MM.1S (cell line): ENCODE measurements at places on chromosomes 11 and 22.

DNA sequence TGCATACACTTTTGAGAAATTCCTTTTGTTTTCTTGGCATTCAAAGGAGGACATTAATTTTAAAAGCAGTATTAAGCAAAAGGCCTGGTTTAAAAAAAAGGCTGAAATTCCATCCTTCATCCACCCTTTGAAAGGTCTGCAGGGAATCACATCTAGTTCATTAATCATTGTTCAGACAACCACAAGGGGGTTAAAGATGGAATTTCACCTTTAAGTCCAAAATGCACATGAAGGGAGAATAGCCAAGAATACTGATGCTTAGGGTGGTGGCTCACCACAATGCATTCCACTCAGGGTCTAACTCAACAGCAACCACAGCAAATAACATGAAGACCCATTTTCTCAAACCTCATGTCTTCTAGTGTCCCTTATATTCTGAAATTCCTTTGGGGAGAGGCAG lies 256.9 kb downstream of the CADM1 start:
- H3K27me3 ChIP-seq, result no peaks in the 10 kb centered on the region
- no peak overlapping the region for H3K4me3 ChIP-seq
- no peaks in the 10 kb centered on the region for H3K4me1 ChIP-seq

DNA sequence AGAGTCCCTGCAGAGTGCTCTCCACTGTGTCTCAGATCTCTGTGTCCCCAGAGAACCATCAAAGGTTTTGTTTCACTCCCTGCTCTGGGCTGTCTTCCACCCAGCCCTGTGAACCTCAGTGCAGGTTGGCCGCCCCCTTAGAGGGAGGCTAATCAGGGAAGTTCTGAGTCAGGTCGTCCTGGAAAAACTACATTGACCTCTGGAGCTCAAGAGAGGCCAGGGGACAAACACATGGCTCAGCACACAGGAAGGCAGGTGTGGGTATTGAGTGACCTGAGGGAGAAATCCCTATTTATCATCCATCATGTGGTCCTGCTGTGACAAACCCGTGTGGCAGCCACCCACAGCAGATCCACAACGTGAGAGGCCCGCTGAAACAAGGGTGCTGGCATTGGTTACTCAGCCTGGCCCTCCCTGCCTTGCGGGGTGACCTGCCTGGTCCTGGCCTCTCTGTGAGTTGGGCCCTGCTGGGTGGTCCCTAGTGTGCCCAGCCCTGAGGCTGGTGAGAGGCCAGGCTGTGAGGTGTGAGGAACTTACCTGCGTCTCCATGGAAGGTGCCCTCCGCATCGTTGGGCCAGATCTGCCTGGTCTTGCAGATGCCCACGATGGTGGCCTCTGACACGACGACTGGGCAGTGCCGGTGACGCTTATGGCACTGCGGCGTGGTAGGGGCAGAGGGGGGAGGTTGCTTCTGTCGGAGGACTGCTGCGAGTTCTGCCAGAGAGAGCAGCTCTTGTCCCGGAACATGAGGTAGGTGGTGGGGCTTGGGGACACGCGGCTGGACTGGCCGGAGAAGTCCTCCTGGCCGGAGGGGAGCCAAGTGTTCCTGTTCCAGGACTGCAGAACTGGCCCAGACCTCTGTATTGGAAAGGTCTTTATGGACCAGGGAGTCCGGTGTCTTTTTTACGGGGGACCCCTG lies 669 bp upstream of the BCR start:
- H3K4me1 ChIP-seq, result peaks cover 52% of the 10 kb centered on the region
- H3K36me3 ChIP-seq, result peaks cover under 1% of the 10 kb centered on the region; the same call in 1 of the 2 replicates
- H3K27me3 ChIP-seq, result no peaks in the 10 kb centered on the region
- H3K4me3 ChIP-seq, result peak overlapping the region; percentile 66
- DNase-seq, result peak; percentile 41

- H3K36me3 ChIP-seq, result peaks cover 5% of the 10 kb centered on the region; the same call in 1 of the 2 replicates
- no peak for DNase-seq
- no peaks in the 10 kb centered on the region for H3K4me1 ChIP-seq
- H3K27ac ChIP-seq, result no peak overlapping the region
- no peak overlapping the region for H3K4me3 ChIP-seq
Measured at GRCh38 chr11:72840780-72841179, 26.6 kb downstream of the ATG16L2 start.

- peaks cover 35% of the 10 kb centered on the region for H3K4me1 ChIP-seq
- no peak for DNase-seq
- H3K27ac ChIP-seq, result no peak overlapping the region
- no peaks in the 10 kb centered on the region for H3K36me3 ChIP-seq
Measured at GRCh38 chr11:33651555-33651954, 49.1 kb downstream of the C11orf91 start.

DNA sequence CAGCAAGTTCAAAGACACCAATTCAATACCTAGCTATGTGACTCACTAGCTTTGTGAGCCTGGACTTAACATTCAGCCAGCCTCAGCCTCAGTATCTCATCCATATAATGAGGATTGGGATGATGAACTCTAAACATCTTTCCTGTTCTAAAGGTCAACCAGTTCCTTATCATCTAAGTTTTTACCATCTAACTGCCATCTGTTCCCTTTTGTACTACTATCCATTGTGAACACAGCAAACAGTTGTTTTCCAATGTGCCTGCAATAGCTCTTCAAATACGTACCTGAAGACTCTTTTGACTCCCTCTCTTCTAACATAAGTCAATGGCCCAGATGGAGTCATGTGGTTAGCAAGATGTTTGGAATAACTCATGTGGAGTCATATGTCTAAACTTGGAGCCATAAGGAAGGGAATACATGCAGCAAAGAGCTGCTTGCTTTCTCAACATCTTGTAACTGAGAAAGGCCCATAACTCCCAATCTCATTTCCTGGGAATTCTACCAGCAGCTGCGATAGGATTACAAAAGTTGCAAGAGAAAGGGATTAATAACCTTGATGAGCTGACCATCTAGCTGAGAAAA lies 19.4 kb downstream of the SYTL2 start:
- no peaks in the 10 kb centered on the region for H3K4me1 ChIP-seq
- no peaks in the 10 kb centered on the region for H3K27me3 ChIP-seq
- H3K36me3 ChIP-seq, result no peaks in the 10 kb centered on the region

GRCh38 chr11:34521265-34521664 lies 7.7 kb upstream of the ELF5 start:
- H3K4me3 ChIP-seq, result no peak overlapping the region
- H3K27ac ChIP-seq, result no peak overlapping the region
- no peak for DNase-seq

DNA sequence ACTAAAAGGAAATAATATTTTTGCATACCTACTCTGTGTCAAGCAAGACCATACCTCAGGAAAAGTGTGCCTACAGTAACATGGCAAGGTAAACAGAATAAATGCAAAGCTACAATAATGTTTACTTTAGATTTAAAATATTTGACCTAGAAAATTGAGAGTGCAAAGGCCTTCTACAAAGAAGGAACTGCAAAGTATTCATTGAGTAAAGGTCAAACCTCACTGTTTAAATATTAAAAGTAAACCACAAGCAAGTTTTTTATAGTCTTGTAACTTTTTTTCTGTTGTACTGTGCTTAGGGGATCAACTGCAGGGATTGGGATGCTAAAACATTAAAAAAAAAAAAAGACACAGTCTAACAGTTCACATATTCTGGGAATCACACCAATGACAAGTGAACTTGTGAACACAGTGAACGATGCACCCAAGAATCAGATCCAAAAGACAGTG lies 48.8 kb downstream of the CWF19L2 start:
- DNase-seq, result no peak
- H3K4me1 ChIP-seq, result peaks cover 11% of the 10 kb centered on the region
- no peaks in the 10 kb centered on the region for H3K27me3 ChIP-seq
- H3K36me3 ChIP-seq, result no peaks in the 10 kb centered on the region
- no peak overlapping the region for H3K4me3 ChIP-seq
- no peak overlapping the region for H3K27ac ChIP-seq

DNA sequence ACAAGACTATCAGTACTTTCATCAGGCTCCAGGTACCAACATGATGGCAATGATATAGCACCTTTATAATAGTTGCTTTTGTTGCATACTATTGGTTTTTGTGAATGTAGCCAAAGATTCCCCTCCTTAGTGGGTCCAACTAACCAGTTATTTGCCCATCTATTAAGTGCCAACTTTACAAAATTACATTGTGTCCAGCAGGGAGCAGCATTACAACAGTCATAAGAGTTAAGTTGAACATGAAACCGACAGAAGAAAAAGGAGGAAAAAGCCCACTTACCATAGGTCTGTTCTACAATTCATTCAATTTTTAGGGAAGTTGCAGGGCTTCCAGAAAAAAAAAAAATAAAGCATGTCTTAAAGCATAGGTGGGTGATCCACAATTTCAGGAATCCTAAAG lies 21.6 kb downstream of the IMMP1L start:
- no peak overlapping the region for H3K27ac ChIP-seq
- H3K4me3 ChIP-seq, result no peak overlapping the region
- no peaks in the 10 kb centered on the region for H3K4me1 ChIP-seq

GRCh38 chr11:32081901-32082300 lies 9.0 kb upstream of the RCN1 start:
- peaks cover 4% of the 10 kb centered on the region; the same call in 1 of the 2 replicates for H3K4me1 ChIP-seq
- no peak for DNase-seq
- no peaks in the 10 kb centered on the region for H3K36me3 ChIP-seq
- H3K27ac ChIP-seq, result no peak overlapping the region
- H3K4me3 ChIP-seq, result no peak overlapping the region
- no peaks in the 10 kb centered on the region for H3K27me3 ChIP-seq

GRCh38 chr22:49276567-49276966 lies 551.1 kb downstream of the BRD1 start:
- no peak for DNase-seq
- H3K36me3 ChIP-seq, result no peaks in the 10 kb centered on the region
- H3K4me1 ChIP-seq, result no peaks in the 10 kb centered on the region
- H3K27me3 ChIP-seq, result peaks cover 90% of the 10 kb centered on the region

GRCh38 chr11:11407065-11407762 lies 54.2 kb upstream of the CSNK2A3 start:
- H3K27me3 ChIP-seq, result no peaks in the 10 kb centered on the region
- DNase-seq, result no peak
- no peaks in the 10 kb centered on the region for H3K36me3 ChIP-seq
- H3K4me3 ChIP-seq, result no peak overlapping the region

DNA sequence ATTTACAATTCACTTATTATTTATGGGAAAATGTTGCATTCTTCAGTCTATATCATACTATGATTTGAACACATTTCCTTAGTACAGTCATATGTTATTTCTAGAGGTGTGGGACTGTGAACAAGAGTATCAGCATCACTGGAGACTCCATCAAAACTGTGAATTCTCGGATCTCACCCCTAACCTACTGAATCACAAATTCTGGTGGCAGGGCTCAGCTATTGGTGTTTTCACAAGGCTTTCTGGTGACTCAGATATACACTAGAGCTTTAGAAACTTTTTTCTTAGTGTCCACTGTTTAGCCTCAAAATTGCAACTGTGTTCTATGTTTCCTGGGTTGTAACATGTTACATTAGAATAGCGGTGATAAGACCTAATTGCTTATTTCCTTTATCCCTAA lies 352.9 kb upstream of the DDI1 start:
- H3K4me3 ChIP-seq, result no peak overlapping the region
- H3K27ac ChIP-seq, result no peak overlapping the region
- peaks cover 3% of the 10 kb centered on the region; the same call in 1 of the 2 replicates for H3K4me1 ChIP-seq

DNA sequence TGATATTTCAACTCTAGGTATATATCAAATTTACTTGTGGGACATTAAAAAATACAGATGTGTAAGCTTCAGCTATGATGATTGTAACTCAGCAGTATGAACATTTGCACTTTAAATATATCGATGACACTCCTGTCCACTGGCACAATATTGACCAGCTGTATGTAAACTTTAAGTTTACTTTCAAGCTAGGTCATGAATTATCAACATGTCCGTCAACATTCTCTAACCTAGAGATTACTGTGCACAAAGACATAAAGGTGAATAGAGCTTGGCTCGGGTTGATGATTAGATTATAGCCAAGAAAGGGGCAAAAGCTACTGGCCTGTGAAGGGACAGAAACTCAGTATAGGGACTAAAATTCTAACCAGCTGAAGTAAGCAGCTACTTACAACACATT lies 286.6 kb downstream of the SWAP70 start:
- no peak overlapping the region for H3K4me3 ChIP-seq
- no peaks in the 10 kb centered on the region for H3K36me3 ChIP-seq
- no peak for DNase-seq
- no peak overlapping the region for H3K27ac ChIP-seq
- no peaks in the 10 kb centered on the region for H3K4me1 ChIP-seq

DNA sequence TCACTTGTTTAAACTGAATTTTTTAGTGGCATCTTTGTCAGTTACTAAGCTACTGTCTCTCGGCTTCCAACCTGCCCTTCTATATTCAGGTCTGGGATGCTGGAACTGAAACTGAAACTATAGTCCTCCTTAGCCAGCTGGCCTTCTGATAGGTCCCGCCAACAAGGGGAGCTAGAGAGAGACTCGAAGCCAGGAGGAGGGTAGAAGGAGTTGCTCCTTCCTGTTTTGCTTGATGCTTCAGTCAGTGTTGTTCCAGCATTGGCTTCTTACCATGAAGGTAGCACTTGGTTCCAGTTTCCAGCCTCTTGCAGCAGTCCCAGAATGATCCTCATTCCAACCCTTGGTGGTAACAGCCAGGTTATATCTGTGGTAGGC lies 32.9 kb upstream of the HORMAD2 start:
- no peak overlapping the region for H3K27ac ChIP-seq
- no peaks in the 10 kb centered on the region for H3K27me3 ChIP-seq
- no peaks in the 10 kb centered on the region for H3K36me3 ChIP-seq
- no peaks in the 10 kb centered on the region for H3K4me1 ChIP-seq
- H3K4me3 ChIP-seq, result no peak overlapping the region
- DNase-seq, result peak; percentile 39

GRCh38 chr11:103637831-103638230 lies 398.6 kb upstream of the DDI1 start:
- H3K27me3 ChIP-seq, result no peaks in the 10 kb centered on the region
- no peaks in the 10 kb centered on the region for H3K36me3 ChIP-seq
- H3K27ac ChIP-seq, result no peak overlapping the region
- no peaks in the 10 kb centered on the region for H3K4me1 ChIP-seq
- DNase-seq, result no peak
- H3K4me3 ChIP-seq, result no peak overlapping the region

DNA sequence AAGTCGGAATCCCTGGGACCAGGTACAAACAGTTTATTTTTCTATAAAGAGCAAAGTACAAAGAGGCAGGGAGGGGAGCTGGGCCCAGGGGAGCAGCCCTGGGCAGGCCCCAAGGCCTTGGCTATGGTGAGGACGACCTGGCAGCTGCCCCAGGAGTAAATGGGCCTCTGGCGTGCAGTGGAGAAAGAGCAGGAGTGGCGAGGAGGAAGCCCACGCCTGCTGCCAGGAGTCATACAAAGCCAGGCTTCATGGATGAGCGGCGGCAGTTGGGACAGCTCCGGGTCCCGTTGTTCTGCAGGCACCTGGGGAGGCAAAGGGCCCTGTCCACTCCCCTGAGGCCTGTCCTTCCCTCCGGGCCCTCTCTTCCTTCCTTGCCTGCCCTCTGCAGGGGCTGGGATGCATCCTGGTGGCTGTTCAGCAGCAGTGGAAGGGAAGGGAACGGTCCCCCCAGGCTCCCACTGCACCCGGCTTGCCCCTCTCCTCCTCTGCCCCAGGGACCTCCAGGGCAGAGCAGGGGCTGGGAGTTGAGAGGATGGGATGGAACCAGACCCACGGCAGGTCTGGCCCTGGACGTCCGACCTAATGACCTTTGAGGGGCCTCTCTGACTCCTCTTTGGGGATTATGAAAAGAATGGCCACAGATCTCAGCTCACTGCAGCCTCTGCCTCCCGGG lies 11.1 kb downstream of the RAPSN start:
- DNase-seq, result no peak
- no peaks in the 10 kb centered on the region for H3K36me3 ChIP-seq
- H3K27ac ChIP-seq, result no peak overlapping the region
